Head of caudate nucleus (tissue), 42 donors: ENCODE measurements at places on chromosomes 13 and 19.

DNA sequence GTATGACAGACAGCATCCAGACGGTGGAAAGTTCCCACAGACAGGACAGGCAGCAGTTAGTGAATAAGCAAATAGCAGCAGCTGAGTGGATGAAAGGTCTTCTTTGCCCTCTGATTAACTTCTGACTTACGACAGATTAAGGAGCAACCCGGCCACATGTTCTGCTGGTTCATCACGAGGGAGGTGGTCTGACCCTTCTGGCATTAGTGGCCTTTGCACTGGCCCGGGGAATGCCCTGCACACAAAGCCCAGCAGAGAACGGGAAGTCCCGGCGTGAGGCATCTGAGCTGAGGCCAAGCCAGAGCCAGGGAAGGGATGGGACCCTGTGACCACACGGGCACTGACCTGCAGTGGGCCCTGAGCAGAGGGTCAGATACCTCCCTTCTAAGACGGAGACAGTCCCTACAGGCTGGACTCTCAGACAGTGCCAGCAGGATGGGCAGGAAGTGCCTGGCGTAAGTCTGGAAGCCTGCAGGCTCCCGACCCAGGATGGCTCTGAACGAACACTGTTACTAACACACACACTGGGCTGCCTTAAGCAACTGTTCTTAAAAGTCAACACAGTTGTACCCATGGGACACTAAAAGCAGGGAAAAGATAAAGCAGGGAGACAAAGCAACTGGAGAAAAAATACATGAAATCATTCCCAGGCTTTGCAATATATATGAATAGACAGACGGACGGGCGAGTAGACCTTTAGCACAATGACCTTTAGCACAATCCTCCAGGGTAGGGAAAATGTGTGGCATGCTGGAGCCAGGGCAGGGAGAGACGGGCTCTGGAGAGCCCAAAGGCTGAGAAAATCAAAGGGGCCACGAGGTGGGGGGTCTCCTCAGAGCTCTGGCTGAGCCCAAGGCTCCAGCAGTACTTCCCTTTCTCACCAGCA lies 6.3 kb downstream of the C19orf12 start:
- no peak for DNase-seq

GRCh38 chr19:20482721-20483120 lies 82.9 kb downstream of the ZNF737 start:
- no peak for DNase-seq

DNA sequence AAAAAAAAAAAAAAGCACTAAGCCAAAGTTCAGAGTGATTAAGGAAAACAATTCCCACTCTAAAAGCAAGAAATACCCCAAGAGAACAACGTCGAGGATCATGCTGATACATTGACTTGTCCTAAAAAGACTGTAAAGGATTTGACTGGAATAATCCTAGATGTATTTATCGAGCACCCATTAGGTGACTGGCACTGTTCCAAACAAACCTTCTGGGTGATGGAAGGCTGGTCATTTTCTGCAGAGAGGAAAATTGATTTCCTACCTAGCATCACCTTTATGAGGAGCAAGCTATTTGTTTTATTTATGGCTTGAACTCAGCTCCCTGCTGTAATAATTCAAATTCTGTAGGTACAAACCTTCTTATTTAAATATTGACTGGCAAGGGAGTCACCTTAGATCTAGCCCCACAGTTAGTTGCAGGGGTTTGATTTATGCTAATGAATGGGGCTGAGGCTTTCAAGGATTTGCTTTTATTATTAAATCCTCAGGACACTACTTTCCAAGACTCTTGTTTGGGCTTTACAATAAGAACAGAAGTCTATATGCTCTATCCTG lies 471.0 kb downstream of the OLFM4 start:
- no peak for DNase-seq

DNA sequence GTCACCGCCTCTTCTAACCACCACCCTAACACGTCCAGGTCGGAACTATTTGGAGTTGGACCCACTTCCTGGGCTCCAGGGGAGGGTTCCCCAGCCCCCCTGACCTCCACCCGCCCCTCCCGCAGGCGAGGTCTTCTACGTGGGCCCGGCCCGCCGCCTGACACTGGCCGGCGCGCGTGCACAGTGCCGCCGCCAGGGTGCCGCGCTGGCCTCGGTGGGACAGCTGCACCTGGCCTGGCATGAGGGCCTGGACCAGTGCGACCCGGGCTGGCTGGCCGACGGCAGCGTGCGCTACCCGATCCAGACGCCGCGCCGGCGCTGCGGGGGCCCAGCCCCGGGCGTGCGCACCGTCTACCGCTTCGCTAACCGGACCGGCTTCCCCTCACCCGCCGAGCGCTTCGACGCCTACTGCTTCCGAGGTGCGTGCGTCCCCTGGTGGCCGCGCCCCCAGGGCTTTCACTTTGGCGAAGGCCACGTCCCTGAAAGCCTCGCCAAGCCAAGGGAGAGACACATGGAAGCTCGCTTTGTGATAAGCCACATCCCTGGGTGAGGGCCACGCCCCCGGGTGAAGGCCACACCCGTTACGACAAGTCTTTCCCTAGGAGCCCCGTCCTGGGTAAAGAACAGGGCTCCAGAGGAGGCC lies 13.2 kb downstream of the NCAN start:
- DNase-seq = no peak

DNA sequence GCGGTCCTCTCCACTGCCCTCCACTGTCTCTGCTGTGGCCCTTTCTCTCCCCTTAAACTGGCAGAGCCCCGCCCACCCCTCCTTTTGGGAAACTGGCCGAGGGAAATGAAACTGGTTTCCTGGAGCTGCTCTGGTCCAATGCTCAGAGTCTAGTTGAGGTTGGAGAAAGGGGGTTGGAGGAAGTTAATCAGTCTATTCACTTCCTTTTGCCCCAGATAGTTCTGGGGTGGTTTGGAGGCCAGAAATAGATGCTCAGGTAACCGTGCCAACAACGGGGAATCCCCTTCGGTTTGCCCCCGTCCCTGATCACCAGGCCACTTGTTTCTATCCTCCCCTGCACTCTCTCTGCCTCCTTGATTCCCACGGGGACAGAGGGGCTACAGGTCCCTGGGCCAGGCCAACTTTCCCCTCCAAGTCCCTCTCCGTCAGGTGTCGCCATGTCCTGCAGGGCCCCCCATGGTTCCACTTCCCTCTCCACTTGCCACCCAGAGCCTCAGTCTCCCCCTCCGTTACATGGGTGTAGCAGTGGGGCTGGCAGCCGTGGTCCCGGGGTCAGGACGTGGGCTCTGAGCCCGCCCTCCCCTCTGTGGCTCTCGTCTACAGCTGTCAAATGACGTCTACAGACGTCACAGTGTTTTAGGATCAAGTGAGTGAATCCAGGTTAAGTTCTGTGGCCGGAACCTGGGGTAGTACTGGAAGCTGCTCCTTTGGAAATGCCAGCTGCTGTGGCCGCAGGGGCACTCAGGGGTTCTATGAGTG lies at the start of gene IL4I1:
TSS of gene IL4I1 (minus strand) at position 25 of the 759 bp plus-strand sequence. CDS start 727 bp downstream, outside the sequence.
- no peak for DNase-seq

GRCh38 chr13:48278806-48279205 lies 24.7 kb upstream of the RB1 start:
- no peak for DNase-seq

GRCh38 chr13:38159710-38160109 lies 189.9 kb upstream of the UFM1 start:
- DNase-seq = no peak

DNA sequence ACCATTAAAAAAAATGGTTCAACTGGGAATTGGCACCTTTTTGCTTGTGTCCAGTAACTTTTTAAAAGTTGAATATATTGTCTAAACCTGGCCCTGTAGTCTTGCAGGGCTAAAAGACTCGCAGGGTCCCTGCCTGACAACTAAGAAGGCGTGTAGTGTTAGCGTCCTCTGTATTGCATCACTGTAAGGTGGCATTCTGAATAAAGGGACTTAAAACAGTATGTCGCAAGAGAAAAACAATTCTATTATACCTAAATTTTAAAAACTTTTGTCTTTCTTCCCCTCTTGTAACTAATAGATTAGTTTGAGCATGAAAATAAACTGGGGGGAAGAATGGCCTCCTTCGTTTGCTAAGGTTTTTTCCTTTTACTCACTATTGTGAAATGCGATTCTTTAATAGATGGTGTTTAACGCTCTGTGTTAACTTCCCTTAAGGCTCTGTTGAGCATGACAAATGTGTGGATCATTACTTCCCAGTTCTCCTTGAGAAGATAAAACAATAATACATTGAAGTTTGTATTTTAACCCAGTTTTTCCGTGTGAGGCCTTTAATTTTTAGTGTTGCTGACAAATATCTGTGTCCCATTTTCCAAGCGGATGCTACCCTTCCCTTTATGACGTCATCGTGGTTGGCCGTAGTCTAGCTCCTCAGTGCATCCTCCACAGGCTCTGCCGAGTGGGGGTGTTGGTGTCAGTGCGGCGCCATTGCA lies 134.6 kb downstream of the KATNAL1 start:
- DNase-seq = no peak

GRCh38 chr13:105608104-105608503 lies 927.4 kb downstream of the EFNB2 start:
- no peak for DNase-seq

DNA sequence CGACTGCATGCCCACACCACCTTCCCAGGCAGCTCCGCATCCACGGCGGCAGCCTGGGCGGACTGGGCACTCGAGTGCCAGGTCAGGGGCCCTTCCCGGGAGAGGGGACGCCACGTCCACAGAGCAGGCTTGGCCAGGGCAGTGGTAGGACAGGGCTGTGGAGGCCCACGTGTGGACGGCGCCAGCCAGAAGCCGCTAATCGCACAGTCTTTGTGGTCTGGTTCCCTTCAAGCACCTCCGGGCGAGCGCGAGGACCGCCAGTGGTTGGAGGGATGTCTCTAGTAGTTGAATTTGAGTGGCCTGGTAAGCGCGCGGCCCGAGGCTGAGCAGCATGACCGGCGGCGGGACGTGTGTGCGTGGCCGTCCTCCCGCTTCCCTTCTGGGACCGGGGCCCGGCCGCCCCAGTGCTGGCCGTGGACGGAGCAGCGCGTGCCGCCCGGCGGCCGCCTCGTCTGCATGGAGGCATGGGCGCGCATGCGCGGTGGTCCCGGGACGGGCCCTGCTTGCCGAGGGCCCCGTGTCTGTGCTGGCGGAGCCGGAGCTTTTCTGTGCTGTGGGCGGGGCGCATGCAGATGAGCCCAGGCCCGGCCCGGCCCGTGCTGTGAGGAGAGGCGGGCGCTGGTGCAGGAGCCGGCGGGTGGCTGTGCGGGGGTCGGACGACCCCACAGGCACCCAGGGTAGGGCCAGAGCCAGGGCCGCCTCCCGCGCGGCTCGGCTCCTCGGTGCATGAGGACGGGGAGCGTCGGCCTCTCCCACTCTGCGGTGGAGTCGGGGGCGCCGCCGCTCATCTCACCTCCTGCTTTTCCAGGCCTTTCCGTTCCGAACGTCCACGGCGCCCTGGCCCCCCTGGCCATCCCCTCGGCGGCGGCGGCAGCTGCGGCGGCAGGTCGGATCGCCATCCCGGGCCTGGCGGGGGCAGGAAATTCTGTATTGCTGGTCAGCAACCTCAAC lies 8.6 kb downstream of the PTBP1 start:
- DNase-seq = no peak

GRCh38 chr19:41882568-41883462 lies at the start of gene ARHGEF1:
Gene ARHGEF1, plus strand, starts transcription at chr19:41883184. Its CDS starts 4,899 bp downstream, at chr19:41888083.
- no peak for DNase-seq

DNA sequence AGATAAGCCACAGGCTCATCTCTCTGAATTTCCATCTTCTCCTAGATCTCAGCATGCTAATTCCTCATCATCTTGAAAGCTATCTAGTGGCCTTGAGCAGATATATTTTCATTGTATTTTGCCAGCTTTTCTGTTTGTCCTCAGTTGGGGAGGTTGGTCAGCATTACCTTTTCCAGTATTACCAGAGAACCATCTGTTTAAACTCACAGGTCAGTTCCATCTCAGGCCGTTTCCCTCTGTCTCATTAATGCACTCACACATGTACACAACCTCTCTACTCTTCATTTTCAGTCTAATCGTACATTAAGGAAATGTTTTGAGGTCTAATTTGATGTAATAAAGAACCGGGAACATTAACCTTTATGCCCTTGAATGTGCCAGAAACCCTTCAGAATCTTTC lies 29.7 kb downstream of the USPL1 start:
- DNase-seq = no peak

GRCh38 chr13:20799726-20800416 lies 26.1 kb upstream of the EEF1AKMT1 start:
- no peak for DNase-seq

- DNase-seq = no peak
Observed at GRCh38 chr19:32666084-32666483, 8.9 kb downstream of the ANKRD27 start.

DNA sequence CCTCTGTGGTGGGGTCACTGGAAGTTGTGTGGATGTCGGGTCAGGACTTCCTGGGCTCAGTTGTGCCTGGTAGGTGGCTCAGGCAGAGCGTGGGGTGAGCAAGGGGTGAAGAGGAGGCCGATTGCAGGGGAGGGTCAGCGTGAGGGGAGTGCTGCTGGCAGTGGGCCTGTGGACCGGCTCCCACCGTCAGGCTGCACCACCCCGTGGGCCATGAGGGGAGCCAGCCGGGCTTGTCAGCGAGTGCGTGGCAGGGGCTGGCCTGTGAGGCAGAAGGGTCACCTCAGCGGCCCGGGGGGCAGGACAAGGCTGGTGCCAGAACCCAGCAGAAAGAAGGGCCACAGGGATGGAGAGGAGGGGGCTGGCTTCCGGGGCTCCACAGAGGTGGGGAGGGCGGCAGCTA lies 13.3 kb downstream of the RAB8A start:
- no peak for DNase-seq

DNA sequence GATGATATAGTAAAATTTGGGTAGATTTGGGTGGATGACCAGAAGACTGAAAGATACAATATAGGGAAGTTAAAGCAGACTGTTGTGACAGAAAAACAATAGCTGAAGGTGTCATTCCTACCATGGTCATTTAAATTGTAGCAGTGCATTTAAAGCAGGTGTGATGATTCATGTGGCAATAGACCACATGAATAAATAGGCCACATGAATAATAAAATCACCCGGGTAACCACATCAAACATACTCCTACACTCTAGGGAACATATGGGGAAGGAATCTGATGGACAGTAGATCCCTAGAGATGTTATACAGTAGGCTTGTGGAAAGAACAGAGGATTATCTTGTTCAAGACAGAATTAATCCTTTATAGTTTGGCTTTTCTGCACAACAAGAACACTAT lies 392.6 kb downstream of the SLITRK5 start:
- DNase-seq = no peak

- no peak for DNase-seq
Observed at GRCh38 chr13:94384231-94384905, 95.1 kb downstream of the DCT start.

- no peak for DNase-seq
Observed at GRCh38 chr19:35911173-35911572, 3.1 kb upstream of the TYROBP start.

DNA sequence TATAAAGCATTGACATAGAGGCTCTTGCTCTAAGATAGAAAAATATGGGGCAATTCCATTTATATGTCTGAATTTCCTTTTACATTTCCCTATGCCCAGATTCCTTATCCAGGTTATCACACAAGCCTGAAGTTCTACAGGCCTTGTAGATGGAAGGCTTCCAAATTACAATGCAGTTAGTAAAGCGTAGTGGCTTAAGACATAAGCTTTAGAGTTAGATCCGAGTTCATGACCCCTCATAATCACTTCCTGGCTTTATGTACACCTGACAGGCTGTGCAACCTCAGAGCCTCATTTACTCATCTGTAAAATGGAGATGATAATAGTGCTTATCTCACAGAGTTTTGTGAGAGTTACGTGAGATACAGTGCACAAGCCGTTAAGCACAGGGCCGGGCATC lies 173.5 kb downstream of the SLC7A1 start:
- DNase-seq = no peak
